ENCODE measurements at places on chromosomes 12 and 14. TPM values are rescaled to one million over a fixed set of nuclear protein-coding genes. Genes with fewer than 3 reads are reported as not detected.

GTF2H3 gene
- total RNA-seq = 30.3 TPM

LRRK2 gene
- total RNA-seq = 5.9 TPM

GLI1 gene
- 7.1 TPM for total RNA-seq

CEP128 gene
- 4.2 TPM for total RNA-seq

LMO3 gene
- 1.8 TPM for total RNA-seq

NDUFA12 gene
- total RNA-seq = 124 TPM

PPP1R12A gene
- 91.6 TPM for total RNA-seq

TMEM63C gene
- total RNA-seq = 0.71 TPM

RERG gene
- 8.1 TPM for total RNA-seq

FRMD6 gene
- 27.1 TPM for total RNA-seq

TESPA1 gene
- 0.44 TPM for total RNA-seq

ANGEL1 gene
- total RNA-seq = 8.5 TPM

FICD gene
- total RNA-seq = 2.5 TPM

PTCSC3 gene
- total RNA-seq = not detected

AMN1 gene
- 12.3 TPM for total RNA-seq

CCDC91 gene
- 30.0 TPM for total RNA-seq

GLT1D1 gene
- 0.71 TPM for total RNA-seq

PTPN21 gene
- 23.9 TPM for total RNA-seq

ATG2B gene
- 17.8 TPM for total RNA-seq

NINJ2 gene
- total RNA-seq = 3.2 TPM

PRH1 gene
- 24.7 TPM for total RNA-seq

TBC1D30 gene
- 0.98 TPM for total RNA-seq

MYBPC1 gene
- 2,328 TPM for total RNA-seq

EML5 gene
- 0.93 TPM for total RNA-seq

TMEM229B gene
- 0.40 TPM for total RNA-seq

JAG2 gene
- 23.8 TPM for total RNA-seq

B3GNT4 gene
- total RNA-seq = 0.04 TPM

ADAM20 gene
- total RNA-seq = 0.80 TPM

SMIM10L1 gene
- total RNA-seq = 8.3 TPM

ANKRD33 gene
- 0.04 TPM for total RNA-seq

ADCY6 gene
- 25.6 TPM for total RNA-seq

CPNE6 gene
- total RNA-seq = not detected

CPNE8 gene
- 11.7 TPM for total RNA-seq

ITFG2 gene
- 26.5 TPM for total RNA-seq

SYNDIG1L gene
- 0.04 TPM for total RNA-seq

SYT1 gene
- 2.5 TPM for total RNA-seq

HOXC9 gene
- 12.6 TPM for total RNA-seq

SERPINA10 gene
- total RNA-seq = not detected

NUAK1 gene
- 8.0 TPM for total RNA-seq

RTL1 gene
- total RNA-seq = 12.8 TPM

ERP27 gene
- 0.13 TPM for total RNA-seq

P2RX7 gene
- total RNA-seq = 1.6 TPM

PROX2 gene
- total RNA-seq = not detected

GPR84 gene
- not detected for total RNA-seq

TUBA1C gene
- 48.5 TPM for total RNA-seq

XRCC3 gene
- total RNA-seq = 6.9 TPM

LBHD2 gene
- total RNA-seq = 0.09 TPM

TRIM9 gene
- 0.49 TPM for total RNA-seq

SOAT2 gene
- total RNA-seq = 0.04 TPM

RNF31 gene
- 36.4 TPM for total RNA-seq
